Stimulated activated CD8-positive, alpha-beta memory T cell treated with anti-CD3 and anti-CD28 coated beads, Interleukin-2, amount 100 ng/mL, for 48 hours (primary cell): ENCODE measurements at places on chromosomes 1 and 21.

GRCh38 chr1:174700314-174700713 lies 252.6 kb downstream of the GPR52 start:
- DNase-seq: no peak

GRCh38 chr1:200488375-200489165 lies 78.7 kb upstream of the ZNF281 start:
- no peak for DNase-seq

GRCh38 chr1:240033406-240033805 lies 58.3 kb upstream of the FMN2 start:
- DNase-seq: no peak

DNA sequence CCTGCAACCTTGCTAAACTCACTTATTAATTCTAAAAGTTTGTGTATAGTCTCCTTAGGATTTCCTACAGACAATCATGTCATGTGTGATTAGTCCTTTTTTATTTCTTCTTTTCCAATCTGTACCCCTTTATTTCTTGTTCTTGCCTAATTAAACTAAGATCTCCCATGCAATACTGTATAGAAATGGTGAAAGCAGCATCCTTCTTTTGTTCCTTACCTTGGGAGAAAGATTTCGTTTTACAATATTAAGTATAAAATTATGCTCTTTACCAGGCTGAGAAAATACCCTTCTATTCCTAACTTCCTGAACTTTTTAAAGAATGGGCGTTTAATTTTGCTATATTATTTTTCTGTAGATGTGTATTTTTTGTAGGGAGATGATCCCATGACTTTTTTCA lies 7.6 kb upstream of the COL18A1 start:
- DNase-seq: no peak

- DNase-seq: no peak
These were observed 89.6 kb downstream of the NFIA start for GRCh38 chr1:61171974-61172373.

DNA sequence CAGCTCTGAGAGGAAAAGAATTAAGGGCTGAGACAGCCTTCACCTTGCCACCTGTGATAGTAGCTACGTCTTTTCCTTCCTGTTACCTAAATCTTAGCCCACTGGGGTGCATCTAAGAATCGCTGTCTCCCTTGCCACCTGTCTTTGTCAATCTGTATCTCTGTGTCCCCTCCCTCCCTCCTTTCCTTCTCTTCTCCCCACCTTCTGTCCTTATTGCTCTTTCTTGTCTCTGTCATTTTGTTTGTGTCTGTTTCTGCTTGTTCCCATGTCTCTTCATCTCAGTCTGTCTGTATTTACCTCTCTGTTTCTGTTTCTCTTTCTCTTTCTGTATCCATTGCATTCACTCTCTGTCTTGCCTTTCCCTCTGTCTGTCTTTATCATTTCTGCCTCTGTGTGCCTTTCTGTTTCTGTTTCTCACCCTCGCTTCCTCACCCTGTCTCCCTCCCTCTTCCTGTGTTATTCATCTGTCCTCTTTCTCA lies 30.2 kb downstream of the SLC22A15 start:
- DNase-seq: no peak

DNA sequence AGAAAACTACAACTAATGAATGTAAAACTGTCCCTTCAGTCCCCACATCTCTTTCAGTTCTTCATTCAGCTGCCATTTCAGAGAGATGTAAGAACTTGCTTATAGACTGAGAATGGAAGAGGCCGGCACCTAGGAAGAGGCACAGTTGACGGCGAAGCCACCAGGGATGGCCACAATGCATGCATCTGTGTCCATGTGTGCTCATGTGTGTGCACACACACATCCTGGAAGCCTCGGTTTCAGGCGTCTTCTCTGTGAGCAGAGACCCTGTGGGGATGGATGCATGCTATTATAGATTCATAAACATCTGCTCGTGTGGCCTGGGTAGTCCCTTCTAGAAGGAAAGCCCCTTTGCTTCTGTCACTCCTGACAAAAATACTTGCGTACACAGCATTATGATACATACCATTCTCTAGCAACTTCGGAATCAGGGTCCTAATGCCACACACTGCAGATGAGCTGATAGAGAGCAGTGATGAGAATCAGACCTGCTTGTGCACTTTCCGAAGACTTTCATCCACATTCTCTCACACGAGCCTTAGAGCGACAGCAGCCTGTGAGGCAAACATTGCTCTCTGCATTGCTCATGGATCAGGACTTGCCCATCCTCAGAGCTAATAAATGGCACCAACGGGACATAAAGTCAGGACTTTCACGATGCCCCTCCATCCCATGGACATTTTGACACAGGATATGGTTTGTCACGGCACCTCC lies 12.4 kb upstream of the GPR61 start:
- no peak for DNase-seq
